H9 (cell line): ENCODE measurements at places on chromosomes 1 and 21.

DNA sequence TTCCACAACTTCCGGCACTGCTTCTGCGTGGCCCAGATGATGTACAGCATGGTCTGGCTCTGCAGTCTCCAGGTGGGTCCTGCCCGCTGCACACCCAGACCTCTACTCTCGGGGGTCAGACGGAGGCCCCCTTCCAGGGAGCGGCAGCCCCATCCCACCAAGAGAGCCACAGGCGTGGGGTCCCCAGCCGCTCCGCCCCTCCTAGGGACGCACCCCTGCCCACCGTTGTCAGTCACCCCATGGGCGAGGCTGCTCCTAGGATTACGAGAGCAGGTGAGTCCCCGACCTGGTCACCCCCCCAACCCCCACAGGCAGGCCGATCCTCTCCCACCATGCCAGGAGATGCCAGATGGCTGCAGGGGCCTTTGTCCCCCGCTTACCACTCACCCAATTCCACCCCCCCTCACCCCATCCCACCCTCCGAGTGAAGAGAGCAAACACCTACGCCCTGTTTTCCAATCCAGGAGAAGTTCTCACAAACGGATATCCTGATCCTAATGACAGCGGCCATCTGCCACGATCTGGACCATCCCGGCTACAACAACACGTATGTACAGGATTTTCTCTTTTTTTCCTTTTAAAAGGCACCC lies 107.0 kb downstream of the PDE9A start:
- DNase-seq = no peak

DNA sequence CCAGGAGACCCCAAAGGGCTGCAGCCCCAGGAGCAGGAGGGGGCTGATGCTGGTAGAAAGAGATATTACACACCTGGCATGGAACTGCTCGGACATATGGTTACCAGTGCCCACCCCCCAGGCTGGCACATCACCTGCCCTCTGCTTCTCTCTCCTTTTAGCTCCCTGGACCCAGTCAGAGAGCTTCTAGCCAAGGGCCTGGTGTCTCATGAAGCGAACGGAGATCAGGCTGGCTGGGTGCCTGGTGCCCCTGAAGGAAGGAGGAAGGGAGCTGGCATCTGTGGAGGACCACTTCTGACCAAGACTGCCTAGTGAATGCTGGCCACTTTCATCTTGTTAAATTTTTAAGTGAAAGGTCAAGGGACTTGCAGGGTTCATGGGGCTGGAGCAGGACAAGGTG lies 53.1 kb downstream of the FOXO6 start:
- no peak for DNase-seq

- no peak for DNase-seq
Measured at GRCh38 chr1:222523852-222524251, 24.1 kb downstream of the HHIPL2 start.

DNA sequence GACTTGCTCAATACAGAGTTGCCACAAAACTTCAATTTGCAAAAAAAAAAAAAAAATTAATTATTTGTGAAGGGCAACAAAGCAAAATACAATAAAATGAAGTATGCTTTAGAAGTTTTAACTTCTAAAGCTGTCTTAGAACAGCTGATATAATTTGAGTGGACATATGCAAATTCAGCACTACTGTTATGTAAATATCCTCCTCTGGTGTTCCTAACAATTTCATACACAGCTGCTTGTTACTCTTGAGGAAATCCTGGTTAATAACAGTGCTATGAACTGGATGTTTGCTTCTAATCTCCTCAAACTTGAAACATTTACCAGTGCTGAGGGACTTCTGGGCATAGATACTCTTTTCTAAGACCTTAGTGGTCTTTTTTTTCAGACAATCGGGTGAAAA lies 69.6 kb upstream of the COL24A1 start:
- DNase-seq = no peak

DNA sequence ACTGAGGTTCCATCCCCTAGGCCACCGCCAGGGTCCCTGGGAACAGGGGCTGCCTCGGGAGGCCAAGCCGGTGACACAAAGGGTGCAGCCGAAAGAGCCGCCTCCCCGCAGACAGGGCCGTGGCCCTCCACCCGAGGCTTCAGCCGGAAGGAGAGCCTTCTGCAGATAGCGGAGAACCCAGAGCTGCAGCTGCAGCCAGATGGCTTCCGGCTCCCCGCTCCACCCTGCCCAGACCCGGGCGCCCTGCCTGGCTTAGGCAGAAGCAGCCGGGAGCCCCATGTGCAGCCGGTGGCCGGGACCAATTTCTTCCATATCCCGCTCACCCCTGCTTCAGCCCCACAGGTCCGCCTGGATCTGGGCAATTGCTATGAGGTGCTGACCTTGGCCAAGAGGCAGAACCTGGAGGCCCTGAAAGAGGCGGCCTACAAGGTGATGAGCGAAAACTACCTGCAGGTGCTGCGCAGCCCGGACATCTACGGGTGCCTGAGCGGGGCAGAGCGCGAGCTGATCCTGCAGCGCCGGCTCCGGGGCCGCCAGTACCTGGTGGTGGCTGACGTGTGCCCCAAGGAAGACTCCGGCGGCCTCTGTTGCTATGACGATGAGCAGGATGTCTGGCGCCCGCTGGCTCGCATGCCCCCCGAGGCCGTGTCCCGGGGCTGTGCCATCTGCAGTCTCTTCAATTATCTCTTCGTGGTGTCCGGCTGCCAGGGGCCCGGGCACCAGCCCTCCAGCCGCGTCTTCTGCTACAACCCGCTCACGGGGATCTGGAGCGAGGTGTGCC lies 1.4 kb downstream of the KLHDC7A start:
- no peak for DNase-seq

- DNase-seq = no peak
Measured at GRCh38 chr1:91733108-91733710, 152.7 kb downstream of the TGFBR3 start.

GRCh38 chr1:221696718-221697461 lies 45.0 kb downstream of the DUSP10 start:
- no peak for DNase-seq

DNA sequence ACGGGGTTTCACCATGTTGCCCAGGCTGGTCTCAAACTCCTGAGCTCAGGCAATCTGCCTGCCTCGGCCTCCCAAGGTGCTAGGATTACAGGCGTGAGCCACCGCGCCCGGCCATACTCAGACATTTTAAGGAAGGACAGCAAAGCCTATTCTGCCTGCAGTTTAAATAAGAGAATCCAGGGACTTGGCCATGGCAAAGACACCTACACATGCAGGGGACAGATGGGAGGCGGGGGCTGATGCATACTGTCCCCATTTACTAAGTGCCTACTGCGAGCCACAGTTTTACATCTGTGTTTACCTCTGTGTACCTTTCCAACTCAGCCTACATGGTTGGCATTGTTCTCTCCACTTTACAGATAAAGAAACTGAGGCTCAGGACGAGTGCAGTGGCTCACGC lies 25.4 kb downstream of the LDLRAD2 start:
- no peak for DNase-seq

DNA sequence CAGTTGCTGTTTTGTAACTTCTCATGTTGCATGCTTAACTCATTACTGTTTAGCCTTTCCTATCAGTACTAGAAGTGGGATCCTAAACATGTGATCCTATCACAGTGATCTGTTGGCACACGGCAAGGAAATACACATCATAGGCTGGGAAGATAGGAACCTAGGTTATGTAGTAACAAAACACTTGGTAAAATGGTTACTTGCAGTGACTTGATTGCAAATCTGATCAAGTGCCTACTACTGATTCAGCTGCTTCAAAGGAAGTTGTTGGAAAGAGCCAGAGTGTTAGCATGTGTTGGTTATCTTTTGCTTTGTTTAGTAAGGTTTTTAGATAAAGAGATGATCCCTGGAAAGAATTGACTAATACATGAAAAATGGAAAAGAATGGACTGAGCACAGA lies 8.9 kb upstream of the VASH2 start:
- DNase-seq = no peak

GRCh38 chr21:42746240-42746592 lies 92.8 kb downstream of the PDE9A start:
- no peak for DNase-seq

GRCh38 chr1:24742090-24742938 lies 2.9 kb upstream of the CLIC4 start:
- DNase-seq = peak; percentile 79

DNA sequence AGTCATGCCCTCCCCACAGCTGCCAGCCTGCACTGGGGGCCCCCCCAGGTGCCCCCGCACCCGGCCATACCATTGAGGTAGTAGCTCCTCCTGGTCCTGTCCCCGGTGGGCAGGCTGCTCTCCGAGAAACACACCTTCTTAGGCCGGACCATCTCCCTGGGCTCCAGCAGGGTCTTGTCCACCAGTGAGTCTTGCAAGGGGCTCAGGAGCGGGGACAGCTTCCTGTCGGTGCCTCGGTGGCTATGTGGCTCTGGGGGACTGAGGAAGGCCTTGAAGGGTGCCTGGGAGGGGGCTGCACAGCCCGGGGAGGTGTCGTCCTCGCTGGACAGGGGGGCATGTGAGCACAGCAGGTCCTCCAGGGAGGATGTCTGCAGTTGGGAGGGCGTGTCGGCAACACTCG lies 12.9 kb upstream of the FTCD start:
- peak; percentile 21 for DNase-seq

DNA sequence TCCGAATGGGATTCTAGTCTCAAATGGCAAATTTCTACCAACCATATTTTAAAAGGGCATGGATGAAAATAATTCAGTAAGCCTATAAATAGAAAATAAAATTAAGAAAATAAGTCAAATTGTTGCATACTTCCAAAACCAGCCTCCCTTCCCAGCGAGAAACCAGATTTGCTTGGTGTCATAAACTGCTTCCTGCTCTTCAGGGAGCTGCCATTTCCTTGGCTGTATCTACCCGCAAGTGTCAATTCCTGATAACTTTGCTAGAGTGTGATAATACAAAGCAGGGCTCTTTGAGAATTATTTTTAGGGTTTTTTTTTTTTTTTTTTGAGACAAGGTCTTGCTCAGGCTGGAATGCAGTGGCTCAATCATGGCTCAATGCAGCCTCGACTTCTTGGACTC lies 62.3 kb downstream of the S1PR1 start:
- no peak for DNase-seq

DNA sequence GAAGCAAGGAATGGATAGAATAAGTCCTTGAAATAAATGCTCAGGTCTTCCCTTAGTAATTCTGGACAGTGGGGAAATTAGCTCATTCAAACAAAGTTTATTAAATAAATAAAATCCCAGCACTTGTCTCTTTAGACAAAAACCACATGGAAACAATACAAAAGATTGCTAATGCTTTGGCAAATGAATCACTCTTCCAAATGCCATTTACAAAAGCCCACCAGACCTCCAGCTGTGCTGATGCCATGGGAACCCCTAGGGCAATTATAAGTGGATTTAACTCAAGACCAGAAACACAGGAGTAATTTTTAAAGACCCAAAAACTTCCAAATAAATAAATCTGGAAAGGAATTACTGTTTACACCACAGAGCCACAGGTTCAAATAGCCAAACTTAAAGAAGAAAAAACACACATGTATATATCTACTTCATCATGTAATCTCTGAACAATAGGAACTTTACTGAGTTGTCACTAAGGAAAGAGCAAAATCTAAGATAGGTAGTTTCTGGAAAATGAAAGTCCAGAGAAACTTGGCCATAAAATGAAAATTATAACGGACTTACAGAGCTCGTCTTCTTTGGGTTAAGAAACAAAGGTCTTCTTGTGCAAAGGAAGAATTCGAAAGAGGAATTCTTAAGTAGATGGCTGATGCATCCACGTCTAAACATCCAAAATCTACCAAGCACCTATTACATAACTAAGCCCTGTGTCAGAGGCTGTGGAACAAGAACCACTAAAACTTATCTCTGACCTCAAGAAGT lies 399.4 kb downstream of the SMYD3 start:
- no peak for DNase-seq

DNA sequence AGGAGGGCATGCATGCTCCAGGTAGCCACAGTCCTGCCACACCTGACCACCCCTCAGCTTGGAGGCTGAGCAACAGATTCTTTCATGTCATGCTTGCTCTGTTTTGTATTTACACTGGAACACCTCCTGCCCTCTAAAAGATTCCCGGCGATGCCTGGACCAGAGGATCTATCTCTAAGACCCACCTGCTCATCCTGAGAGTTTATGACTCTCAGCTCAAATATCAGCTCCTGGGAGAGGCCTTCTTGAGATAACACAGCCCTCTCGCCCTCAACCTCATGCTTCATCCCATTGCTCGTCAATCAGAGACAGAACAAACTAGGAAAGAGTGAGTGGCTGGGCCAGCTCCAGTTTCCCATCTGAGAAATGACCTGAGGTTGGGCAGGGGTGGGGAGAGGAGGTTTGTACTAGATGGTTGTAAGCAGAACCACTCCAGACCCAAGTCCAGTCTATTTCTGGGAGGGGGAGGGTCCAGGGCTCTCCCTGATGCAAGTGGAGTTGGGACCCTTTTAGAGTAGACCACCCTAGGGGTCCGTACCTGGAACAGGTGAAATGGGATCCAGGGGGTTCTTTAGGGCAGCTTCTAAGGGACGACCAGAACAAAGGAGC lies 524.5 kb downstream of the MATN1 start:
- DNase-seq = no peak
